ENCODE measurements at places on chromosomes 1 and 21. TPM values are rescaled to one million over a fixed set of nuclear protein-coding genes. Genes with fewer than 3 reads are reported as not detected.

Gene NOC2L
- 44.3 TPM for polyA plus RNA-seq

Gene OR2AK2
- polyA plus RNA-seq = not detected

Gene FAM229A
- 4.8 TPM for polyA plus RNA-seq

Gene PADI3
- polyA plus RNA-seq = not detected

Gene PTCH2
- polyA plus RNA-seq = 0.56 TPM

Gene OLFML3
- 15.7 TPM for polyA plus RNA-seq

Gene UBL4B
- polyA plus RNA-seq = 0.09 TPM

Gene PRKAA2
- polyA plus RNA-seq = 0.67 TPM

Gene CFAP74
- polyA plus RNA-seq = 0.02 TPM

Gene OLFML2B
- 6.6 TPM for polyA plus RNA-seq

Gene TIE1
- 56.7 TPM for polyA plus RNA-seq

Gene IQGAP3
- polyA plus RNA-seq = 0.22 TPM

Gene ZBTB7B
- polyA plus RNA-seq = 55.4 TPM

Gene ACTL8
- not detected for polyA plus RNA-seq

Gene S100A5
- 0.90 TPM for polyA plus RNA-seq

Gene LCE1A
- not detected for polyA plus RNA-seq

Gene KIF2C
- polyA plus RNA-seq = 0.18 TPM

Gene LHX8
- polyA plus RNA-seq = not detected

Gene GJA8
- polyA plus RNA-seq = not detected

Gene TNFRSF9
- polyA plus RNA-seq = not detected

Gene CYP4A11
- 0.03 TPM for polyA plus RNA-seq

Gene C1orf141
- polyA plus RNA-seq = not detected

Gene NR1I3
- polyA plus RNA-seq = not detected

Gene LAMC2
- 2.0 TPM for polyA plus RNA-seq

Gene CFAP107
- 0.11 TPM for polyA plus RNA-seq

Gene PTGER3
- 7.4 TPM for polyA plus RNA-seq

Gene CACNA1E
- polyA plus RNA-seq = not detected

Gene GUCA2A
- not detected for polyA plus RNA-seq

Gene TEX35
- polyA plus RNA-seq = 0.06 TPM

Gene WNT4
- 0.24 TPM for polyA plus RNA-seq

Gene C1orf116
- polyA plus RNA-seq = 5.6 TPM

Gene SYCP1
- polyA plus RNA-seq = not detected

Gene STUM
- 3.1 TPM for polyA plus RNA-seq

Gene SGIP1
- 0.24 TPM for polyA plus RNA-seq

Gene NHLH1
- polyA plus RNA-seq = not detected

Gene SERTAD4
- polyA plus RNA-seq = 0.12 TPM

Gene VWA1
- 7.8 TPM for polyA plus RNA-seq

Gene CYP4X1
- polyA plus RNA-seq = 0.72 TPM

Gene B3GALT5
- 1.0 TPM for polyA plus RNA-seq

Gene SYNC
- polyA plus RNA-seq = 5.6 TPM

Gene ISG15
- polyA plus RNA-seq = 83.5 TPM

Gene DBT
- polyA plus RNA-seq = 5.8 TPM
